Stimulated activated CD8-positive, alpha-beta memory T cell treated with anti-CD3 and anti-CD28 coated beads, Interleukin-15, amount 100 ng/mL, for 48 hours (primary cell): ENCODE measurements at places on chromosomes 6 and 20.

DNA sequence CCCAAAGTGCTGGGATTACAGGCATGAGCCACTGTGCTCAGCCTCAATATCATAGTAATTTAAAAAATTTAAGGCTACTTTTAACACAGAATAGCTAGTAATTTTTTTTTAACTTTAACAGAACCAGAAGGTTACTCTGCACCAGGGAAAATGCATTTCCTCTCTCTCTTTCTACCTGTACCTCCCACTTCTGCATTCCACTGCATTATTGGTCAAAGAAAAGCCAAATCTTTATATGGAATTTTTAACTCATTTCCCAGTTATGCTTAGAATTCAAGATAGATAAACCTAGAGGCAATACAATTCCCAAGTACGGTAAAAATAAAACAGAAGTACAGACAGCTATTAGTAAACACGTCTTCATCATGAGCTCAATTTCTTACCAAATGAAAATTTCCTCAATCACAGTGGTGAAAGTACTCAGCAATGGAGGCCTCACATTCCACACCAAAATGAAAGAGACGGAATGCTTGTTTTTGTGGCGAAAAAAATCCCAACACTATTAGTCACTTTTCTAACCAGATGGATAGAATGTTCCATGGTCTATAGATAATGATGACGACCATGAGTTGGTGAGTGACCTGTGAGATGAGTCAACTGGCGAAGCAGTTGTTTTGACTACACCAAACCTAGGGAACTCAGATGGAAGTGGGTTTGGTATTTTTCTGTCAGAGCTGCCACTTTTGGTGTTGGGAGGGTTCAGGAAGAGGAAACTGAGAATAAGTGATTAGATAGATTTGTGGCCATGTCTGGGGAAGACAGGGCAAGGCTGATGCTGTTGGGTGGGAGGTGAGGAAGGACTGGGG is 104.7 kb upstream of the SGK1 start:
- no peak for DNase-seq

DNA sequence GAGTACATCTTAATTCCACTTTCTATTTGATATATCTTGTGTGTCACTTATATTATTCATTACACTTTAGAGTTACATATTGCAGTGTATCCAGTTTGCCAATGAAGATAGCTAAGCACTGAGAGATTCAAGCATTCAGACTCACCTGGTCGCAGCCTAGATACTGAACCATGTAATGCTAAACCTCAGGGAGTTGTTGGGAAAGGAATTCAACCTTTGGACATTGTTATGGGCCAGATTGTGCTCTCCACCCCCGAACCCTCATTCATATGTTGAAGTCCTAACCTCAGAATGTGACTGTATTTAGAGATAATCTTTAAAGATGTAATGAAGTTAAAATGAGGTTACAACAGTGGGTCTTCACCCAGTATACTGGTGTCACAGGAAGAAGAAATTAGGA is 13.8 kb upstream of the KIF16B start:
- no peak for DNase-seq

- no peak for DNase-seq
Observed at GRCh38 chr6:157097255-157097955, 225.9 kb downstream of the TMEM242 start.

- DNase-seq: no peak
Observed at GRCh38 chr6:138393871-138394783, 9.9 kb upstream of the HEBP2 start.

GRCh38 chr20:34579191-34579978 is 20.9 kb downstream of the MAP1LC3A start:
- no peak for DNase-seq

DNA sequence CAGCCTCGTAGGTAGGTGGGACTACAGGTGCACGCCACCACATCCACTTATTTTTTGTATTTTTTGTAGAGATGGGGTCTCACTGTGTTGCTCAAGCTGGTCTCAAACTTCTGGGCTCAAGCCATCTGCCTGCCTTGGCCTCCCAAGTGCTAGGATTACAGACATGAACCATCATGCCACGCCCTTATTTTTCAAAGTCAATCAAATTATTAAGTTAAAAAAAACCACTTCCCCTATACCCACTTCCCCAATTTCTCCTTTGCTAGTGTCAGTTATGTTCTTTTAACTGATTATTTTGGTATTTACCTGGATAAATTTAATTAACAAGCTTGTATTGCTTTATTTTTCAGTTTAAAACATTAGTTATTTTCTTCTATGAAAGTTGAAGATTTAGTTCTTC is 49.6 kb downstream of the RIOK1 start:
- DNase-seq: no peak
